ENCODE measurements at places on chromosomes 12 and 14. TPM values are rescaled to one million over a fixed set of nuclear protein-coding genes. Genes with fewer than 3 reads are reported as not detected.

The NTN4 gene
- 47.8 TPM for total RNA-seq

The FGF23 gene
- not detected for total RNA-seq

The BCL2L14 gene
- not detected for total RNA-seq

The NOVA1 gene
- total RNA-seq: 1.4 TPM

The PPP4R4 gene
- total RNA-seq: 1.7 TPM

The WNT1 gene
- not detected for total RNA-seq

The PLXNC1 gene
- 7.7 TPM for total RNA-seq

The KRT71 gene
- not detected for total RNA-seq

The SLCO1A2 gene
- total RNA-seq: not detected

The SERPINA3 gene
- 8.0 TPM for total RNA-seq

The C12orf50 gene
- not detected for total RNA-seq

The LRRC74A gene
- total RNA-seq: not detected

The KRT5 gene
- 1.3 TPM for total RNA-seq

The FERMT2 gene
- 118 TPM for total RNA-seq

The PKP2 gene
- 0.55 TPM for total RNA-seq

The KERA gene
- not detected for total RNA-seq

The WDR20 gene
- total RNA-seq: 15.5 TPM

The TAS2R8 gene
- total RNA-seq: not detected

The APOF gene
- total RNA-seq: not detected

The KLHL33 gene
- total RNA-seq: 0.18 TPM

The ZBTB42 gene
- total RNA-seq: 1.00 TPM

The STXBP6 gene
- total RNA-seq: 7.3 TPM

The KIF26A gene
- under 0.01 TPM for total RNA-seq

The SIX6 gene
- not detected for total RNA-seq

The ANKS1B gene
- total RNA-seq: 0.43 TPM

The AMHR2 gene
- total RNA-seq: not detected

The HCAR2 gene
- not detected for total RNA-seq

The GRIN2B gene
- total RNA-seq: 0.14 TPM

The ALG10 gene
- 6.1 TPM for total RNA-seq

The CHURC1 gene
- total RNA-seq: 41.1 TPM

The M6PR gene
- total RNA-seq: 402 TPM

The TC2N gene
- total RNA-seq: 0.65 TPM

The EXOC3L4 gene
- 1.6 TPM for total RNA-seq

The MMP19 gene
- 5.9 TPM for total RNA-seq

The GUCY2C gene
- total RNA-seq: not detected

The HOXC4 gene
- 0.09 TPM for total RNA-seq

The TAS2R20 gene
- total RNA-seq: 2.2 TPM

The AICDA gene
- total RNA-seq: not detected

Measured in smooth muscle cell of bladder (primary cell).